Umbilical cord (tissue), 2 donors: ENCODE measurements at places on chromosomes 2 and 18. TPM values are rescaled to one million over a fixed set of nuclear protein-coding genes. Genes with fewer than 3 reads are reported as not detected.
A peak's percentile ranks its signal among the peaks of the same experiment; 100 is the strongest.

DNA sequence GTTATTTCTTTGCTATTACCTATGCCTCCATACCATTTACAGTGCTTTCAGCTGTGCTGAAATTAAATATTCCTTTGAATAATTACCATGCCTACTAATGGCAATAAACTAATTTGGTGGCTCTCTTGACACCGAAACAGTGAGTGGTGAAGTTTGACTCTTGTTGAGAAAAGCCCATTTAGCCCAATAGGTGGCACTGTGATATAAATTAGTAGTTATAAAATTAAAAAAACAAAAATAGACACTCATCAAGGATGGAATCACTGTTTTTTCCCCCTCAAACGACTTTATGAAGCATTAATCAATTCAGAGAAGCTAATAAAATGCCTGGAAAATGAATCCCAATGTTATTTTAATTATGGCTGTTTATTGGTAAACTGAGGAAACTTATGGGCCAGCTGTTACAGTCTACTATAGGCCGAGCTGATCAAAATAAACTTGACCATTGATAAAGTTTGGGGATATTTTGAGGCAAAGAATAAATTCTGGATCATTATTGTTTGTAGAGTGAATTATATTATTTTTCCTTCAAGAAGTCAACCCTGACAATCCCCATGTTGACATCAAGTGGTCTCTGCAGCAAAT, 339.6 kb downstream of the TRIB2 start:
- DNase-seq: peak; percentile 38

The KIF1A gene
- total RNA-seq: 2.2 TPM

DNA sequence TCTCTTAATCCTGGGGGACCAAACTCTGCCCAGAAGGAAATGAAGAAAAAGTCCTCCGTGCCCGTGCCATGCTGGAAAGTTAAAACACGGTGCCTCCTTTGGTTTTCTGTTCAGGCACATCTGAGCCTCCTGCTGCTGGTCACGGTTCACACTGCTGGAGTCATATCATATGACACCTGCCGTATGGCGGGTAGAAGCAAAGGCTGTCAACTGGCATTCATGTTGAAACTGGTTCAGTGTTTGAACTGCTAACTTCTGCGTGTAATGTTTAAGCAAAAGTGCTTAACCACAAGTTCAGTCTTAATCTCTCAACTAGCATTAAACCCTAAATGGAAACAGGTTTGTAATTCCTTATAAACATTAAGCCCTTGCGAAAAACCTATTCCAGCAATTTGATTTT, 3.1 kb downstream of the STK39 start:
- DNase-seq: no peak

- no peak for DNase-seq
These were observed 98.5 kb upstream of the NOSTRIN start for GRCh38 chr2:168703926-168704325.

DNA sequence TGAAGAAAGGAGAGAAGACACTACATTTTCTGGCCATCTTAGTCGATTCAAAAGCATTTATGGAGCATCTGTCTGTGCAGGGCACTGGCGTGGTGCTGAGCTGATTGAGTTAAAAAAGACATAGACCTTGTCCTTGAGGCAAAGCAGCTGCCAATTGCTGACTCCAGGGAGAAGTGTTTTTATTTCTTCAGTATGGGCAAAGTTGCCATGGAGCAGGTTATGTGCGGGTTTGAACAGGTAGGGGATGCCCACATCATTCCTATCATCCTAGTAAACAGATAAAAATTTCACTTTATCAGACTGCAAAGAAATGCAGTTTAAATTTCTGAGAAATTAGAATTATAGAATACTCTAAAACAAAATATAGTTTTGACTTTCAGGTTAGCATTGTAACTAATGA, 125.8 kb downstream of the NUP35 start:
- no peak for DNase-seq

The NGEF gene
- 1.2 TPM for total RNA-seq

DNA sequence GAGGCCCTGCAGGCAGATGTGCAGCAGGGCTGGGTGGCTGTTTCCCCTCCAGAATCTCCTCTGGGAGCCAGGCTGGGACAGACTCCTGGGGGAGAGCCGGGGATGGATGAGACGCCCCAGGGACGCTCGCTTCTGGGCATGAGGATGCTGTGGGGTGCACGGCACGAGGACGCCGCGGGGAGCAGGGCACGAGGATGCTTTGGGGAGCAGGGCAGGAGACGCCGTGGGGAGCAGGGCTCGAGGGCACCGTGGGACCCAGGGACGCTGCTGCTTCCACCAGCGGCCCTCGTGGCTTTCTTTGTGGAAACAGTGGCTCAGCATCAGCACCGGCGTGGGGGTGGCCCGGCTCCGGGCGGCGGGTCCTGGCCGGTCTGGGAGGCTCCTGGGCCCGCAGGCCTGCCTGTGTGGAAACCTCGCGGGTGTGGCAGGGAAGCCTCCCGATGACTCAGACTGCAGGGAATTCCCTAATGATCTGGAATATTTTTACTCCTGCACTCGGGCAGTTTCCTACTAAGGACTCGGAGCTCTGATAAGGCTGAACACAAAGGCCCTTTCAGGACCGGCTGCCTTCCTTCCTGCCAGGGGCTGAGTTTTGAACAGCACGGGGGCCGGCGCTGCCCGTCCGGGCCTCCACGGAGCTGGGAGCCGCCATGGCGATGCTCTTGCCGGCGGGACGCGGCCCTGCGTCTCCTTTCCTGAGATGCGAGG, 62.6 kb downstream of the NFATC1 start:
- peak; percentile 92 for DNase-seq

DNA sequence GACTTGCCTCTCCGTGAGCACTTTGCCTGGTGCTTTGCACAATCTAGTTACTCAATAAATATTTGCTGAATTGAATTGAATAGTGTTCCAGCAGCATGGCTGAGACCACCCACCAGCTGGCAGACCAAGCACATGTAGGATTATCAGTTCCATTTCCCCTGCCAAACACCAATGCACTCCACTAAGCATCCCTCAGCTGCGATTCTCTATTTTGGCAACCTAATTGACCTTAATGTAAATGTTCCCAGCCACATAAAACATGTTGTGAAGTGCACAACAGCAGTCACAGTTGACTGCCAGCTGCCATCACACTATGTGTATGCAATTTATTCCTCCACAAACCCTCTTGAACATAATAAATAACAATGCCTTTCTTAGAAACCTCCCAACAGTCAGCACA, 1879.4 kb upstream of the PIK3C3 start:
- DNase-seq: no peak

GRCh38 chr2:73716543-73717250, 20.4 kb downstream of the TPRKB start:
- peak; percentile 66 for DNase-seq

- DNase-seq: no peak
These were observed 337.2 kb downstream of the NBAS start for GRCh38 chr2:15223887-15224286.

The NIF3L1 gene
- 29.4 TPM for total RNA-seq

GRCh38 chr2:40488101-40488601, 36.3 kb upstream of the SLC8A1 start:
- DNase-seq: peak; percentile 29

The KCNF1 gene
- 2.6 TPM for total RNA-seq

DNA sequence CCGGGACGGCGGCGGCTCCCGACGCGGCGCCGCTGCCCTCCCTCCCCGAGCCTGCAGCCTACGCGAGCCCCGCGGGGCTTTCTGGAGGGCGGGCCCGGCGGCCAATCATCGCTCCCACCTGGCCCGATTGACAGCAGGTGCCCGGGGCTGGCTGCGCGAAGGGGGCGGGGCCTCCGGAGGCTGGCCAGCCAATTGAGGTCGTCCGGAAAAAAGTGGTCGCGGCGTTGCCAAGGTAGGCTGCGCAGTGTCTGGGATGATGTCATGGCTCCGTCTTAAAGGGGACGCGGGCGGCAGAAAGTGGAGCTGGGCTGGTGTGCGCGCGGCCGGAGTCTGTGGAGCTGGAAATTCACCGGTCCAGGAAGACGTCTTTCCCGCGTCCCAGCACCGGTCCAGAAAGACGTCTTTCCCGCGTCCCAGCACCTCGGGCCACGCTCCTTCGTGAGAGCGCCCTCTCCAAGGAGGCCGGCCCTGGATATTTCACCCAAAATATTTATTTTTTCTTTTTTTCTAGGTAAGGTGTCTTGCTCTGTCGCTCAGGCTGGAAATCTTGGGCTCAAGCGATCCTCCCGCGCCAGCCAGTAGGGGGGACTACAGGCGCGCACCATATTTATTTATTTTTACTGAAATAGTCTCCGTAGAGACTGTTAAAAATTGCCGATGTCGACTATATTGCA, at the start of gene ACTR1B:
Gene ACTR1B, minus strand, starts transcription at position 83 of the 674 bp plus-strand sequence. CDS start 154 bp downstream, outside the sequence.
- DNase-seq: peak; percentile 99

GRCh38 chr2:102815285-102815684, 53.5 kb downstream of the TMEM182 start:
- no peak for DNase-seq

DNA sequence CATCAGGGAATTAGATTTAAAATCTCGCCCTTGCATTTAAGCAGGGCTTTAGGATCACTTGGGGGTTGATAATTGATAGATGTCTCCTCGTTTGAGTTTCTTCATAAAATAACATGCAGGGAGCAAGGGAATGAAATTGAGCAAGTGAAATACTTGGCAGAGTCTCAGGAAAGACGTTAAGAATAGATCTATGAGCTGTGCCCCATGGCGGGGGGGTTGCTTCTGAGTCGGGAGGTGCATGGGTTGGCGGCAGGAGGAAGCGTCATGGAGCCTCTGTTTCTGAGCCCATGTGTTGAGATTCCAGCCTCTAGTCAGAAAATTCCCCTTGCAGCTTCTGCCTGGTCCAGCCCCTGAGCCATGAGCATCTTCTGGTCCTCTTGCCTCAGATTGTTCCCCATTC, 82.0 kb downstream of the APOB start:
- DNase-seq: peak; percentile 7

The GNAL gene
- total RNA-seq: 2.9 TPM

The PRADC1 gene
- 2.2 TPM for total RNA-seq

GRCh38 chr2:136932700-136933099, 167.4 kb downstream of the THSD7B start:
- DNase-seq: peak; percentile 13

- DNase-seq: no peak
These were observed 25.6 kb downstream of the RASGRP3 start for GRCh38 chr2:33502025-33502424.

DNA sequence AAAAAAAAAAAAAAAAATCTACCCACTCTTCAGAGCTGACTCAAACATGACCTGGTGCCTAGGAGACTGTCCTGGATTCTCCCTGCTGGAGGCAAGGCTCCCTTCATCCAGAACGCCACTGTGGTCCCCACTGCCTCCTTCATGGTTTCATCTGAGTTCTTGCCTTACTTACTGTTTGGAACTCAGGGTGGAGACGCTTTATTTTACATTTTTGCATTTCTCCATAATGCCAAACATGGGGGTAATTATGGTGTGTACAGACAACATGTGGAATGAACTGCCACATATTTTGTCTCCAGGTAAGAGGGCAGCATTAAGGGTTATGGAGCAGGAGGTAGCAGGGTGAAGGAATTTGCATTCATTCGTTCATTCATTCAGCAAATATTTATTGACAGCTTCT, 154.0 kb upstream of the MSH6 start:
- no peak for DNase-seq

GRCh38 chr2:187051350-187051749, 202.4 kb upstream of the ZSWIM2 start:
- DNase-seq: no peak

DNA sequence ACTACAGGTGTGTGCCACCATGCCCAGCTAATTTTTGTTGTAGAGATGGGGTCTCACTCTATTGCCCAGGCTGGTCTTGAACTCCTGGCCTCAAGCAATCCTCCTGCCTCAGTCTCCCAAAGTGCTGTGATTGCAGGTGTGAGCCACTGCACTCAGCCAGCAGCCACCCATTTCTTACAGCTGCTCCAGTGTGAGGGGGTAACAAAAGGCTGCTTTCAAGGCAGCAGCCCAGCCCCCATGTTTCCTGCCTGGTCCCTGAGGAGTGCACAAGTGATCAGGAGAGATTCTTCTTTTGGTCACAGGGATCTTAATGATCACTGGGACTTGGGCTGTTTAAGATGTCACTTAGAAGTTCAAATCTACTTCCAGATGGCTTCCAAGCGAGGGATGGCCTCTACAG, 15.2 kb upstream of the CXCR4 start:
- DNase-seq: no peak

The ZBTB7C gene
- 1.7 TPM for total RNA-seq

The INPP5D gene
- total RNA-seq: 5.8 TPM

- DNase-seq: no peak
These were observed 173.0 kb upstream of the ALKAL2 start for GRCh38 chr2:460861-461260.

DNA sequence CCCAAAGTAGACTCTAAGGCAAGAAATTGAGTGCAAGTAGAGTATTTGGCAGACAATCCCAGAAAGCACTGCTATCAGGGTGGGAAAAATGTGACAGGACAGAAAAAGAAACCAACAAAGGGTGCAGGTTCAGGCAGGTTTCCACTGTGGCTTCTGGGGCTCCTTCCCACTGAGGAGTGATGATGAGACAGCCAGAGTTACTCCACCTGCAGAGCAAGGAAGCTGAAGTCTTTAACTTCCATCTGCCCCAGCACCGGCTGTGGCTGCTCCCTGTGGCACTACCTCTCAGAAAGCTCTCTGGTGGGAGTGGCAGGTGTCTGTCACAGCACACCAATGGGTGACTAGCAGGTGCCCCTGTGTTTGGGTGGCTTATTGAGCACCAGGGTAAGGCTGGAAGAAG, 37.6 kb upstream of the ACKR3 start:
- peak; percentile 39 for DNase-seq

GRCh38 chr2:15776629-15776919, 163.8 kb upstream of the MYCN start:
- DNase-seq: no peak

GRCh38 chr2:42638080-42638784, 69.8 kb downstream of the MTA3 start:
- DNase-seq: no peak

GRCh38 chr2:26018184-26019055, 15.5 kb upstream of the RAB10 start:
- DNase-seq: peak; percentile 88

DNA sequence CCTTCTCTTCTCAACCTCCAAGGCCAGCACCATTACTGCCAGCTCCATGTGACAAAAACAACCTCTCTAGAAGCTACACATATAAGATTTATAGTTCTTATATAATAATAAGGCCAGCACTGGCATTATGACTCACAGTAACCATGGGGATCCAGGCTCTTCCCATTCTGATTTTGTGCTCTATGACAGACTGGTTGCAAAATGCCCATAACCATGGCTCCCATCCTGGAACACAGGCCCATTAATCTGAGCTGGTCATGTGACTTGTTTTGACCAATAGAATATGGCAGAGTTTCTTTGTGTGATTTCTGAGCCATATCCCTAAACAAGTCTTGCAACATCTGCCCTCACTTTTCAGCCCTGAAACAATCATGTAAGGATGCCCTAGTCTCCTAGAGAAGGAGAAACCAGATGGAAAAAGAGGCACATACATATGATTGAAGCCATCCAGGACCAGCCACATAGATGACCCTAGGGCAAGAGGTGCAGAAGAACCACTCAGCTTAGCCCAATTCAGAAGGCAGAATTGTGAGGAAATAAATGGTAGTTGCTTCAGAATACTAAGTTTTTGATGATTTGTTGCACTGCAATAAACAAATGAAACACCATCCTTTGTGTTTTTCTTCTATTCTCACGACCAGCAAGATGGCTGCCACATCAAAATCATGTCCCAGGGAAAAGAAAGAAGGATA, 173.9 kb downstream of the SUCLG1 start:
- DNase-seq: no peak

GRCh38 chr18:7980136-7980535, 413.0 kb downstream of the PTPRM start:
- no peak for DNase-seq
